ENCODE measurements at places on chromosomes 3 and 15.

- DNase-seq: no peak
Measured at GRCh38 chr3:30538791-30539190, 67.6 kb upstream of the TGFBR2 start.

- no peak for DNase-seq
Measured at GRCh38 chr3:46298871-46299607, 54.9 kb upstream of the CCR2 start.

DNA sequence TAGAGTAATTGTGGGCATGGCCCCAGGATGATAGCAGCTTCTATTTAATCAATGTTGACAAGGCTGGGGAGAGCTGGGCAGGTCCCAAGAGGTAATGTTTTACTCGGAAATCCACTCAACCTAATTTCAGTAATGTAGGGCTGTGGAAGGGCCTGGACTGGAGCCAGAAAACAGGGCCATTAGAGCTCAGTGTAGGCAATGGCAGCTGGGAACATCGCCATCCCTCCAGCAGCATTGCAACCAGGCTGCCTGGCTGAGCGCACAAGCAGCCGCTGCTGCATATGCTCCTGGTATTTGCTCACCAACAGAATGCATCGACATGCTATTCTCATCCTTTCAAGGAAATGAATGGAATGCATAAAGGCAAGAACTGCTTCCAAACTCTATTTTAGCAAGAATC lies 90.0 kb downstream of the GAP43 start:
- peak; percentile 96 for DNase-seq

- no peak for DNase-seq
Measured at GRCh38 chr3:98589331-98590036, 3.9 kb downstream of the CPOX start.

DNA sequence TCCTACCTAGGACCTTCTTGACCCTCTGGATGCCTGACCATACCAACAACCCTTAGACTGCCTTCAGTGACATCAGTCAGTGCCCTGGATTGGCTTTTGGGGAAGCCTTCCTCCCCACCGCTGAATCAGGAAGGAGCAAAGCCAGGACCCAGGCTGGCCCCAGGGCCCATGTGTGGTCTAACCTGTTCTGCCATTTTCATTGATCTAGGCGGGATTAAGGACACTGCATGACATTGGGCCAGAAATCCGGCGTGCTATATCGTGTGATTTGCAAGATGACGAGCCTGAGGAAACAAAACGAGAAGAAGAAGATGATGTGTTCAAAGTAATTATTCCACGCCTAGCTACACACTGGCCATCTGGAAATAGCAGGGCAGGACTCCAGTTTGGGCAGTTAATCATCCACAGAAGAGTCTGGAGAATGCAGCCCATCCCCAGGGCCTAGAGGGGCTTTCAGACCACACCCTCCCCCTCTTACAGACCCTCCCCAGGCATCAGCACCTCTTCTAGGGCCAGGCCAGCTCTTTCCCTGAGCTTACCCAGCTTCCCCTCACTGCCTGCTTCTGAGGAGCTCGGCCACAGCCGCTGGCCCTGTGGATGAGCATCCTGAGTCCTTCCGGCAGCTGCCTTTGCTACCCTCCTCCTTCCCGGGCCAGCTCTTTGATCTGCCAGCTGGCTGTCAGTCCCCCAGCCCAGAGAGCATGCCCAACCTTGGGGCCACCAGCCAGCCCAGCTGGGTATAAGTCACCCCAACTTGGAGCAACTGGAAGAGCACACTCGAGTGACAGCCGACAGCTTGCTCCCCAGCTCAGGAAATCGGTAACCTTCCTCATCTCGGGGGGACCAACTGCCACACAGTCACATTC lies 45.9 kb downstream of the CHDH start:
- DNase-seq: no peak
